Kidney capillary endothelial cell (primary cell): ENCODE measurements at places on chromosomes 16 and 17.

DNA sequence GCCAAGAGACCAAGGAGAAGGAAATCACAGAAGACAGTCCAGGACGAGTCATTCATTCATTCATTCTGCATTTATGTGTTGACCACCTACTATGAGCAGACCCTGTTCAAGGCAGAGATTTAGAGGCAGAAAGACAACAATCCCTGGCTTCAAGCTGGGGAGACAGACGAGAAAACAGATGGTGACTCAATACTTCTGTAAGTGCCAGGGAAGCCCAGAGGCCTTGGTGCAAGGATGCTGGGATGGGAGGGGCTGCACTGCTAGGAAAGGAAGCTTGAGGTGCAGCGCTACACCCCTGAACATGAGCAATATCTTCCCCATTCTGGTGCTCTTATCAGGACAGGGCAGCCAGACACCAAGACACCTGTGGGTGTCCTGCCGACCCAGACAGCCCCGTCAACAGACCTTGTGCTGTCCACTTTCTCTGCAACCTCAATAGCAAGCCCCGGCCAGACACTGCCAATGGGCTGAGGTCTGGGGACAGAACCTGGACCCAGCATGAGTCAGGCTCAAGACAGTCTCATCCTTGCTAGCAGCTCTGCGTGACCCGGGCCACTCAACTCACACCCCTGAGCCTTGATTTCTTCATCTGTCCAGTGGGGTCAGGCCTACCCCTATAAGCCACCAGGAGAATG is 163.5 kb downstream of the COPRS start:
- DNase-seq = no peak

DNA sequence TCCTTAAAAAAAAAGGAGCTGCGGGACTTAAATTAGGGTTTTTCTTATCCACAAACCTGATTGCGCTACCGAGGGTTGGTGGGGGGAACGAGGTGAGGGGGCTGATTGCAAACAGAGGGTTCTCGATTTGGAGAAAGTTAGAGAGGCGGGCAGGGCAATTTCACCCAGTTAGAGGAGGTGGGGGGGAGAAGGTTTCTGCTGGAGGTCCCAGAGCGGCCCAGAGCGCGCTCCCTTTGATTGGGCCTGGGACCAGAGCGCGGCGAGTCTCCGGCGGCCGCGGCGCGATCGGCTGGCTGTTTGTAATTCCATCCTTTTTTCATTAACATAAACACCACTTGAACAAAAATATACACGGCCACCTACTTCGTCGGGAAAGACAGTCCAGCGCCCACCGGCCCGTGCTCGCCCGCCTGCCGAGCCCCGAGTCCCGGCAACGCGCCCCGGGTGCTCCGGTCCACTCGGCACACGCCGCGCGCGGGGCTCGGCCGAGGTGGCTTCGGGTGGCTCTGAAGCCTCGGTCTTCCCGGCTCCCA is 13.3 kb upstream of the FOXF1 start:
- no peak for DNase-seq

- DNase-seq = no peak
These were observed 7.3 kb downstream of the FOXN1 start for GRCh38 chr17:28513476-28513875.

DNA sequence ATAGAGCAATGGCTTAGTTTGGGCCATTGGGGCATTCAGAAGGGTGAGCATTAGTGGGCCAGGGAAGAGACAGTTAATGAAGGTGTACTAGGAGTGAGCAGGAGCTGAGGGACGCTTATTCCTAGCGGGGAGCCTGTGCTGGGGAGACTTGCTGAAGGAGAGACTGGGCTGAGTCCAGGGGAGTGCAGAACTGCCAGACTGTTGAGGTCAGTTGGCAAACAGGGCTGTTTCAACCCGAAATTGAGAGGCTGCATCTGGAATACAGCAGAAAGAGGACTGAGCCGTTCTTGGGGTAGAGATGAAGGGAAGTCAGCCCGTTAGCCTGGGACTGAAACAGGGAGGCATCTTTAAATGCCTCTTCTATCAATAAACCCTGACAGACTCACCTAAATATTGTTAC is 33.2 kb downstream of the MAP2K6 start:
- no peak for DNase-seq

DNA sequence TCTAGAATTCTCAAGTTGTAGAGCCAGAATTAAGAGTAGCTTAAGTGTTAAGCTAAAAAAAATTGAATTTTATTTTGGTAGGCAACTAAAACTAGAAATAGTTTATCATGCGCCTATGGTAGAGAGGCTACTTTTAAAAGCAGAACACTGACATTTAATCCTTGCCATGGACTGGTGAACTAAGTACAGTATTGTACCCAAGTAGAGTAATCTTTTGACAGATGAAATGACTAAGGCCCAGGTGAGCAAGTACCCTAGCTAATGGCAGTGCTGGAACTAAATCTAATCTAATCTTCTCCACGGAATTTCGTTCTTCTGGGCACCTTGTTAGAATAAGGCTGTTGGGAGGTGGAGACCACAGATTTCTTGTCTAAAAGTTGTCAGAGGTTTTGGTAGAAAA is 11.8 kb downstream of the RBL2 start:
- no peak for DNase-seq

- DNase-seq = no peak
These were observed at the start of gene MEIOC for GRCh38 chr17:44655983-44656710. TSS of gene MEIOC (plus strand) at chr17:44656468. CDS start at chr17:44656614, 146 bp downstream.

GRCh38 chr17:15213381-15214087 is 51.6 kb downstream of the PMP22 start:
- DNase-seq = peak; percentile 4

DNA sequence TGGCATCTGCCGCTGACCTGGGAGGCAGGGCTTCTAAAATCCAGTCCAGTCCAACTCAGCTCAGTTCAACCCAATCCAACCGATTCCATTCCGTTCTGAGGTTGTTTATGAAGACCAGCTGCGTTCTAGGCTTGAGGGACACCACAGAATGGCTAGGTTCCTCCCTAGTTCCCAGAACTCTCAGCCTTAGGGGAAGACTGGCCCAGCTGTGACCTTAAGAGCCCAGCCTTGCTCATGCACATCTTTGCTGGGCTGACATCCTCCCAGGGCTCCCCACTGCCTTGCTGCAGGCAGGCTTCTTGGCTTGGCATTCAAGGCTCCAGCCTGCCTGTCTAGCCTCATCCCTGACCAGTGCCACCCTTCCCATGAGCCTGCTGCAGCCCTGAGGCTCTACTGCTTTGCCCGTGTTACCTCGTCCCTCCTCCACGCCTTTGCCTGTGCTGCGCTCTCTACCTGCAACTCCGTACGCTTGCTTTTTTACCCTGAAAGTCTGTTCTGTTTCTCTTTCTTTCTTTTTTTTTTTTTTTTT is 7.9 kb downstream of the SLC12A3 start:
- DNase-seq = no peak

GRCh38 chr16:71929048-71929447 is 33.7 kb downstream of the IST1 start:
- DNase-seq = peak; percentile 78

DNA sequence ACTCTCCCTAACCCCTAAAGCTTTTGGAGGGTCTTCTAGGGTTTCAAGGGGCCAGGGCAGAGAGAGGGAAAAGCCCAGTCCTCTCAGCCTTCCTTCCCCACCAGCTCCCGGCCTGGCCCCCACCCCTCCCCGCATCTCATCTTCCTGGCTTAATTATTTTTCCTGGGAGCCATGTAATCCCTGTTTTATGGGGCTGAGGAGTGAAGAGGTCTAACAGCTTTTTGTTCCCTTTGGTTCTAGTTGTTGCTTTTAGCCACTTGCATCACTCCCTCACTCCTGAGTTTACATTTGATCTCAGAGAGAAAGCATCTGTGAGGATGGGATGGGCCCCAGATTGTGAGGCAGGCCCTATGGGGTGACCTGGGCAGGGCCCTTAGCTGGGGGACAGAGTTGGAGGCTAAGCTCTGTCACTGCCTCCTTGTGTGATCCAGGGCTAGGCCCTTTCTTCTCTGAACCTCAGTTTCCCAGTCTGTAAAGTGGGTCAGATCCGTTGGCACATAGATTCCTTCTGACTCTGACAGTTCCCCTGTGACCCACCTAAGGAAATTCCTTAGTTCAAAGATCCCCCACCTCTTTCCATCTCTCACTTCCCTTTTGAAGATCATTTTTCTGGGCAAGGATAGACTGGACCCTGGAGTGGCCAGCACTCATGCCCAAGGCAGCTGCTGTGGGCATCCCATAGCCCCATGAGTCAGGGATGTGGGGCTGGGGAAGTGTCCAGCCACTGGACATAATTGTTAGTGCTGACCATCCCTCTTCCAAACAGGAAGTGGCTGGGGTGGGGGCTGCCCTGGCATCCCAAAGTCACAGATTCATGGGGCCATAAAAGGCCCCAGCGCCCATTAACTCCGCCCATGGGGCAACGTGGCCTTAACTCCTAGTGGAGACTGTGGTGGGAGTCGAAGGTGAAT is 20.1 kb downstream of the UNC119 start:
- no peak for DNase-seq

GRCh38 chr17:39533891-39534290 is 72.6 kb downstream of the CDK12 start:
- no peak for DNase-seq

DNA sequence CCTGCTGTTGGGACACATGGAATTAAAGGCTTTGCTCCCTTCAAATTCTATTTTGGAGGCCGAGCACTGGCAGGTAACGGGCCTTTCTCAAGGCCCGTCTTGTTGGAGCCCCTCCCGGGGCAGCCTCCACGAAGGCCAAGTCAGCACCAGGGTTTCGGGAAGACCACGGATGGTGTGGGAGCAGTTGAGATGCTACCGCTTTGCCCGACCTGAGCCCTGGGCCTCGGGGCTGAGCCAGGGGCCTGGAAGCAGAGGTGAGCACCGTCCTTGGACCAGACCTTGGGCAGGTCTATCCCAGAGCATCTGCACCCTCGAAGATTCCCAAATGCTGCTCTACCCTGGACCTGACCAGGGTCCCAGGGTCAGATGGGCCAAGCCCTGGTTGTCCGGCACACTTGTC is 23.0 kb downstream of the C17orf100 start:
- no peak for DNase-seq
